ENCODE measurements at places on chromosomes 6 and 20.

- peak; percentile 88 for DNase-seq
Measured at GRCh38 chr6:28399350-28400121, at the start of gene ZSCAN12. Gene ZSCAN12, minus strand, starts transcription at chr6:28399747. Its CDS starts 1,342 bp downstream, at chr6:28398405.

GRCh38 chr20:35398660-35399144, 13.1 kb downstream of the UQCC1 start:
- no peak for DNase-seq

DNA sequence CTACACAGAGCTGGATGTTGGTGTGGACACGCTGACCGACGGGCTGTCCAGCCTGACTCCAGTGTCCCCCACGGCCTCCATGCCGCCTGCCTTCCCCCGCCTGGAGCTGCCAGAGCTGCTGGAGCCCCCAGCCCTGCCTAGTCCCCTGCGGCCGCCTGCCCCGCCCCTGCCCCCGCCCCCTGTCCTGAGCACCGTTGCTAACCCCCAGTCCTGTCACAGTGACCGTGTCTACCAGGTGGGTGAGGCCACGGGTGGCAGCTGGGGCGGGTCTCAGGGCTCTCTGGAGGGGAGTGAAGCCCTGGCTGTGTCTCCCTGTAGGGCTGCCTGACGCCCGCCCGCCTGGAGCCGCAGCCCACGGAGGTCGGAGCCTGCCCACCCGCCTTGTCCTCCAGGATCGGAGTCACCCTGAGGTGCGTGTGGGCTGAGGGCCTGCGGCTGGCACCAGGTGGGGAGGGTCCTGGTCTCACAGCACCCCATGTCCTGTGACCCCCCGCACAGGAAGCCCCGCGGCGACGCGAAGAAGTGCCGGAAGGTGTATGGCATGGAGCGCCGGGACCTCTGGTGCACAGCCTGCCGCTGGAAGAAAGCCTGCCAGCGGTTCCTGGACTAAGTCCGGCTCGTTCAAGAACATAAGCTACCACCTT, 2.9 kb downstream of the SLC2A4RG start:
- no peak for DNase-seq

- no peak for DNase-seq
Measured at GRCh38 chr20:8172191-8172590, 40.1 kb downstream of the PLCB1 start.

DNA sequence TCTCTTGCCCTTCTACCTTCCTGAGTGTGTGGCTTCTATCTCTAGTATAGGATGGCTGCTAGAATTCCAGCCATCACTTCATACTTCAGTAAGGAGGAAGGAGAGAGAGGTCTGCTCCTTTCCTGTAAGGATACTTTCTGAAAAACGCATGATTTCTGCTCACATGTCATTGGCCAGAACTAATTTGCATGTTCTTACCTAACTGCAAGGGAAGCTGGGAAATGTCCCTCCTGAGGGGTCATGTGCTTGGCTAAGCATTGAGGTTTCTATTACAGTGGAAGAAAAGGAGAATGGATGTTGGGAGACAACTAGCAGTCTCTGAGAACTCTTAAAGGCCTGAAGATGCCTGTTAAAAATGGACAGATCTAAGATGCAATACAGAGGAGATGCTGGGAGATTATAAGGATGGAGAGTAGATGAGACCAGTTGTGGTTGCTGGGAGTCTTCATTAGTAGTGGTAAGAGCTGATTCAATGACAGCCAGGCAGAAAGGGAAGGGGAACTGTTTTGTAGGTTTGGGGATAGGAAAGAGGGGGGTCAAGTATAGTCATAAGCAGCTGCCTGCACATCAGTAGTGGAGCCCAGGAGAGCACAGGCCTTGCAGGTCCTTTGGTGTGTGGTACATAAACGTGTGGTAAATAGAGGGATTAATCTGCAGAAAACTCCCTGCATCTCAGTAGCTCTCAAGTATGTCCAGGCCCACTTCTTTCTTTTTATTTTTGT, 20.2 kb downstream of the CDS2 start:
- no peak for DNase-seq

GRCh38 chr20:57088436-57088835, 178.0 kb downstream of the BMP7 start:
- DNase-seq = no peak

DNA sequence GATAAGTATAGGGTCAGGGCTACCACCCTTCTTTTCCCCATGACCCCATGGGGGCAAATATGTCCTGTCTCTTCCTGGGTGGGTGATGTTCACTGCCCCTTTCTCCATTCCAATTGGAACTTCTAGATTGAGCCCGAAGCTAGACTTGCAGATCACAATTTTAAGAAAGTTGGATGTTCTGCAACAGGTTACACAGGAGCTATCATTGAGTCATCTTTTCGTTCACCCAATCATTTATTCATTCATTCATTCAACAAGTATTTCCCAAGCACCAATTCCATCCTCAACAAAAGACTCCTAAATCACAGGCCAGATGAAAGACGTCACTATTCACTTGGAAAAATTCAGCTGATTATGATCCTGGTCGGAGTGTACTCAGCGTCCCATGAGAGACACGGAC, 71.0 kb upstream of the FOXP4 start:
- no peak for DNase-seq

DNA sequence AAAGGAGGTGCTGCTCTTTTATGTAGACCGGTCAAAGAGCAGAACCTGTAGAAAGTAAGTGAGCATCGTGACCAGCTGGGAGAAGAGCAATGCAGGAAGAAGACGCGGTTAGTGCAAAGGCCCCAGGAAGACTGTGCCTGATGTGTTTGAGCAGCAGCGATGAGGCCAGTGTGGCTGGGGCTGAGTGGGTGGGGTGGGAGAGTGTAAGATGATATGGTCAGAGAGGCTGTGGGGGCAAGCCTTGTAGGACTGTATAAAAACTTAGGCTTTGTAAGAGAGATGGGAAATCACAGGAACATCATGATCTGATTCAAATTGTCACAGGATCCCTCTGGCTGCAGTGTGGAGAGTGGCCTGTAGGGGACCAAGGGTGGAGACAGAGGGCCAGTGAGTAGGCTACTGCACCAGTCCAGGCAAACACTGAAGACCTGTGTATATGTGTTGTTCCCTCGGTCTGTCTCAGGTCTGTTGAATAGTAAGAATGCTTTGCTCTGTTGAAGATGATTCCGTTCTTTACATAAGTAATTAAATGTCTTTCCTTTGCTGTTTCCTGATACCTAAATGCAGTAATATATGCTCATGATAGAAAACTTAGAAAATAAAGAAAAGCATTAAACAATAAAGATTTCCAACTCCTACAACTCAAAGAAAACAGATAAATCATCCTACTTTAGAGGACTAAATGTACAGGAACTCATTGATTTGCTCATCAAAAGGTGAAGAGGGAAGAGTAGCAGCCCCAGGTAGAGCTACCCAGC, 23.6 kb upstream of the WFDC2 start:
- peak; percentile 40 for DNase-seq

DNA sequence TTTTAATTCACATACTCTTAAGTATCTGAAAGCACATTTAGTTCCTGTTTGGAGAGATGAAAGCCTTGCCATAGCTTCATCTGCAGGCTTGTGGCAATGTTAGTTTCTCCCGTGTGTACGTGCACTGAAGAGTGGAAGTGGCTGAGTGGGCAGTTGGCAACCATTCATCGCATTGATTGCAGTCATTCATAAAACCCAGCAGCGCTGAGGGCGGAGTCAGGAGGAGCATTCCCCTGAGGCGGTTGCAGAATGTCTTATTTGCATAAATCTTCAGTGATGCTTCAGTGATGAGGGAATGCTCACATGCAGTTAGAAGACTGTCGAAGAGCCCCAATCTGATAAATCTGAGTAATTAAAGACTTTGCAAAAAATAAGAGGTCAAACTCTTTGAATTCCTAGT, 79.1 kb downstream of the RIMS1 start:
- DNase-seq = no peak

DNA sequence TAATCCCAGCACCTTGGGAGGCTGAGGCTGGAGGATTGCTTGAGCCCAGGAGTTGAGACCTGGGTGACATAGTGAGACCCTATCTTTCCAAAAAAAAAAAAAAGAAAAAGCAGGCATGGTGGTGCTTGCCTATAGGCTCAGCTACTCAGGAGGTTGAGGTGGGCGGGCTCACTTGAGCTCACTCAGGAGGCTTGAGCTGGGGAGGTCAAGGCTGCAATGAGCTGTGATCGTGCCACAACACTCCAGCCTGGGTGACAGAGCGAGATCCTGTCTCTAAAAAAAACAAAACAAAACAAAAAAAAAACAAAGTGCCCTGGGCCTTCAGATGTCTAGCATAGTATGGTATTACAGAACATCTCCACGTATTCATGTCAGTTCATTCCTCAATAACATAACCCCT, 42.9 kb downstream of the ZFAND3 start:
- no peak for DNase-seq

DNA sequence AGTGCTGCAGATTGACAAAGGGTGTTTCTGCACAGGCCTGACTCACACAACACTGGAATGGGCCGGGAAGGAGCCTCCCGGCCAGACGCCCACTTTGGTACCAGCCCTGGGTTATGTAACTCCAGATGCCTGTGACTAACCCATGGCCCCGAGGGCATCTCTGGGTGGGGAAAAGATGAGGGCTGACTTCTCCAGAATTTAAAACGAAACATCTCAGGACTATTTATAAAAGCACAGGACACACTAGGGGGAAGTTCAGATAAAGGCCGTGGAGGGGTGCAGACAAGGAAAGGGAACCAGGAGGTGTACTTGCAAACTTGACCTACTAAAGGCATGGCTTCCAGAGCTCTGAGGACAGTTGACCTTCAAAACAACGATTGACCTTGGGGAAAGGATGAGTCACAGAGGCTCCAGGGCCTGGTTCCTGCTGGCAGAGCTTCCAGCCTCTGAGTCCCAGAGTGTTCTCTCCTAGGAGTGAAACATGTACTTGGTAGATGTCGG, 196.9 kb downstream of the NFATC2 start:
- no peak for DNase-seq

DNA sequence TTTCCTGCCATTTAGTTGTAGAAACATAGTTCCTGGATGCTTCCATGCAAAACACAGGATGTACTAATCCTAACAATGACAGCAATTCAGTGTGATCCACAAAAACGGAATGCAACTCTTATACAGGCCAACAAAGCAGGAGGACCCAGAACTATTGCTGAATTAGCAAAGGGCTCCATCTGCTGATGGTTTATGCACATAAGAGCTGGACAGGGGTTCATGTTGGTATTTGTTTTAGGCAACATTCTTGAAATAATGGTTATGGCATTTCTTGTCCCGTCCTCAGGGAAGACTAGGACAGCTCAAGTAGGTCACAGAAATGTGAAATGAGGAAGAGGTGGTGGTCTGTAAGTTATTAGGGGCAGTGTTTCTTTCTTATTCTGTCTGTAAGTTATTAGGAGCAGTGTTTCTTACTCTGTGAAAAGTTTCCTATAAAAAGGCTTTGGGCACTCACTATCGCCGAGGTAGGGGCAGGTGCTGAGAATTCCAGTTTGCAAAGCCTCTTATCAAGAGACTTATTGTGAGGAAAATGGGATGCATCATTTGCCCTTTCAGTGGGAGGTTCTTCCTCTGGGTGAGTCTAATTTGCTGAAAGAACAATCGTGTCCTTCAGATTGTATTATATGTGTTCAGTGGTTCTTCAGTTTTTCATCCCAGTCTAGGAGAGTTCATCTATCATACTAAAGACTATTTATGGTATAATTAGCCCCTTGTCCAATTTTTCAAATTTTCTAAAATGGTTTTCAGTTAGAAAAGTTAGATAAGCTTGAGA, 171.1 kb downstream of the MCHR2 start:
- DNase-seq = peak; percentile 28

DNA sequence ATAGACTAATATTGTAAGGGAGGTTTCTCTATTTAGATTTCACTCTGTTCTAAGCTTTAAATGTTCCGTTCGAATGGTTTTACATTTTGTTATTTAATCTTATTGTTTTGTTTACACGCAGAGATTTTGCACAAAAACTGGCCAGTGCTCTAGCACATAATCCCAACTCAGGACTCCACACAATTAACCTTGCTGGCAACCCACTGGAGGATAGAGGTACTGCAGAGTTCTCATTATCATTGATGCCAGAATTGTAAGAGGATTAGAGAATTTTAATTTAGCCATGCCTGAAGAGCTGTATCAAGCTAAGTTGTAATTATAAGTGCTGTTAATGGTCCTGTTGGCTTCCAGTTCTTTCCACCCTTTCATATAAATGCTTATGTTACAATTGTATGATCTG, 179.7 kb upstream of the SCGN start:
- DNase-seq = no peak

DNA sequence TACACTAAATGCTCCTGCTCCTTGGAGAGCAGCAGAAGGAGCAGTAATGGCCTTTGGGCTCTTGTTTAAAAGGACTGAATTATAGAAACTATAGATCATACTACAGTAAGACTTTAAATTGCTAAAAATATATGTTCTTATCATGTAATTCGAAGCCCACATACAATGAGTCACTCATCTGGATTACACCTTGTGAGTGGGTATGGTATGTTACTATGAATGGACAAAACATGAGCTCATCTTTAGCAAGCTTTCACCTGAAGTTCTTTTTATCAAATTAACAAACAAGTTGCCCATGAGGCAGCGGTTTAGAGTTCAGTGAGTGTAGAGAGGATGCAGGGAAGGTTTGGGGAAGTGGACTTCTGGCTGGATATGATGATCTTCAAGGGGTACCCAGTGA, 114.4 kb upstream of the CCN2 start:
- DNase-seq = no peak

- DNase-seq = no peak
Measured at GRCh38 chr6:43784049-43784855, 14.2 kb downstream of the VEGFA start.

DNA sequence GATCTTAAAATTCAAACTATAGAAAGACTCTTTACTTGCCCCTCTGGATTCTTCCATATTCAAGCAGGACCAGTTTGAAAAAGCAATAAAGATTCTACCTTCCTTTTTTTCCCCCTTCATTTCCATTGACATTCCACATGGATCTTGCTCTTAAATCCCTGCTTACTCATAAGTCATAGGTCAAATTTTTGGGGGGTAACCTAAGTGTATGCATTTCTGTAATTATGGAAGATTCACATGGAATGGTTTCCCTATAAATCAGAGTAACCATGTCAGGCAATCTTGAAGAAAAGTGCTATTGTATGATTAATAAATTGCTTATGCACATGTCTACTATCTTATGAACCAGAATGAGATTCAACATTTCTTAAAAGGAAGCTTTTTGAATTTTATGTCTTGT, 551.0 kb downstream of the HAO1 start:
- no peak for DNase-seq

- DNase-seq = no peak
Measured at GRCh38 chr20:44600301-44600700, 17.9 kb downstream of the PKIG start.

GRCh38 chr6:90759664-90760063, 172.8 kb upstream of the MAP3K7 start:
- no peak for DNase-seq

GRCh38 chr6:30782425-30783014, 38.2 kb upstream of the IER3 start:
- no peak for DNase-seq

- DNase-seq = peak; percentile 43
Measured at GRCh38 chr6:33313105-33313708, 671 bp downstream of the TAPBP start.

Data from CD4-positive, alpha-beta T cell treated with Interleukin-12 subunit alpha and Interleukin-12 subunit beta, for 1 hour (primary cell).